ENCODE measurements at places on chromosomes 7 and 10. TPM values are rescaled to one million over a fixed set of nuclear protein-coding genes. Genes with fewer than 3 reads are reported as not detected.
A peak's percentile ranks its signal among the peaks of the same experiment; 100 is the strongest.

DNA sequence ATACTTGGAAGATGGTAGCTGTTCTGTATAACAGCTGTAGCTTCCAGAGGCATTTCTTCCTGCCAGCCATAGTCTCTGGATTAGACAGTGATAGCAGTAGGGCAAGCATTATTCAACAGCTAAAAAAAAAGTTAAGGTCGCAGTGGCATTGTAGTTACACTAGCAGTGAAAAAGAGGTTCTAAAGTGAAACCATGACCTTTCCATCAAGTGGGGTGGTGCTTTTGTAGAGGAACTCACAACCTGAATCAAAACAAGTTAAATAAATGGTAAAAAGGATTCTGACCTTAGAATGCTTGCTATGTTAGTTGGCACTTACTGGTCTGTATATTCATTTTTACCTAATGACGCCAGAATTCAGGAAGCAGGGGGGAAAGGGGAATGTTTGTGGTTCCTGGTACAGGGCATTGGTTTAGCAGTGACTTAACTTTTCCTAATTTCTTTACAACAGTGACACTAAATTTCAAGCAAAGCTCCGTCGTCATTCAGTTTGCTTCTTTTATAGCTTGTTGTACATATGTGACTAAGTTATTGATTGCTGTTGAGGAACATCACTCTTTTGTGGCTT lies 55.0 kb downstream of the GBF1 start:
- no peaks in the 10 kb centered on the region for H3K4me1 ChIP-seq
- H3K4me3 ChIP-seq, result no peak overlapping the region

Gene IGFBP1
- total RNA-seq, result not detected

Gene HERPUD2
- total RNA-seq, result 21.7 TPM

Gene CHST3
- total RNA-seq, result 12.8 TPM

Gene TMEM236
- total RNA-seq, result 1.8 TPM

Gene LOXL4
- total RNA-seq, result 10.3 TPM

DNA sequence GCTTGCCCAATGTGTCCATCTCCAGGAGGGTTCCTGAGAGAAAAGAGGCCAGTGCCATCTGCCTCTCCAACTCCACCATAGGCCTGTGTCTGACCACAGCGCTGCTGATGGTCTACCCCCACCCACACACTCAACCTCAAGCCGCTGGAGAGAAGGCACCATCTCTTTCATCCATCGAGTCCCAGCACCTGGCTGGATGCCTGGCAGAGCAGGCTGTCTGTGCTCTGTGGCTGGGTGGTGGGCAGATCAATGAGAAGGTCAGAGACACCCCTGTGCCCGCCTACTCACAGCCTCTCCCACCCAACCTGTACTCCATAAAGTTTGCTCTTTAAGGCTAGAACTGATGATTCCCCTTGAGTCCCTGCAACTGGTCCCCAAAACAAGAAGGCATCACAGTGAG lies 58.0 kb downstream of the CLRN3 start:
- no peak overlapping the region for H3K4me3 ChIP-seq
- H3K27me3 ChIP-seq, result no peaks in the 10 kb centered on the region
- no peaks in the 10 kb centered on the region for H3K4me1 ChIP-seq
- H3K36me3 ChIP-seq, result no peaks in the 10 kb centered on the region
- H3K27ac ChIP-seq, result no peak overlapping the region

GRCh38 chr7:45294559-45294958 lies 137.0 kb downstream of the RAMP3 start:
- H3K27ac ChIP-seq, result no peak overlapping the region
- DNase-seq, result no peak
- H3K4me1 ChIP-seq, result no peaks in the 10 kb centered on the region
- H3K27me3 ChIP-seq, result no peaks in the 10 kb centered on the region

Gene CALML3
- not detected for total RNA-seq

DNA sequence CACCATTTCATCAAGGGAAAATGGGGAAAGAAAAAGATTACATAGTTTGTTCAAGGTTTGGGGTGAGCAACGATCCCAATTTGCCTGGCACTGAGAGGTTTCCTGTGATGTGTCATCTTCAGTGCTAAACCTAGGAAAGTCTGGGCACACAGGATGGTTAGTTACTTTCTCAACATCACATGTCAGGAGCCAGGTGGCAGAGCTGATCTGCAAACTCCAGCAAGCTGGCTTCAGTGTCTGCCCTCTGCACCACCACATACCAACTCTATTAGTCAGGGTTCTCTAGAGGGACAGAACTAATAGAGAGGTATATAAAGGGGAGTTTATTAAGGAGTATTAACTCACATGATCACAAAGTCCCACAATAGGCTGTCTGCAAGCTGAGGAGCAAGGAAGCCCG lies 11.3 kb downstream of the ADAM12 start:
- no peak for DNase-seq
- no peak overlapping the region for H3K4me3 ChIP-seq
- H3K36me3 ChIP-seq, result no peaks in the 10 kb centered on the region
- no peak overlapping the region for H3K27ac ChIP-seq
- no peaks in the 10 kb centered on the region for H3K27me3 ChIP-seq

Gene CYP17A1
- not detected for total RNA-seq

Gene GPR146
- total RNA-seq, result 23.5 TPM

DNA sequence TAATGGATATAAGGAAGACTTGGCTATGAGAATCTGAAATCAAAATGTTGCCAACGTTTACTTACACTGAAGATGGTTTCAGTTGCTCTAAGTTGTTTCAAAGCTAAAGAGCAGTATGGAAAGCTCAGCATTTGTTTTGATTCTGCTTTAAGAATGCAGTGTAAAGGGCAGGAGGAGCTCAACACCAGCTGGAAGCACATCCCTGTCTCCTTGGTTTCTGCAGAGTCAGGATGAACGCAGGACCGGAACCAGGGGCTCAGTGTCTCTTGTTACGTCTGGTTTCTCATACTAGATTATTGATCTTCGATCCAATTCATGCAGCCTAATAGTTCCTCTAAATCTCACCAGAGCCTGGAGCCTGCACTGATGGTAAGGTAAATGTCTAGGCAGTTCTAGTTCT lies 24.1 kb downstream of the ZRANB1 start:
- H3K27me3 ChIP-seq, result no peaks in the 10 kb centered on the region
- H3K36me3 ChIP-seq, result no peaks in the 10 kb centered on the region

DNA sequence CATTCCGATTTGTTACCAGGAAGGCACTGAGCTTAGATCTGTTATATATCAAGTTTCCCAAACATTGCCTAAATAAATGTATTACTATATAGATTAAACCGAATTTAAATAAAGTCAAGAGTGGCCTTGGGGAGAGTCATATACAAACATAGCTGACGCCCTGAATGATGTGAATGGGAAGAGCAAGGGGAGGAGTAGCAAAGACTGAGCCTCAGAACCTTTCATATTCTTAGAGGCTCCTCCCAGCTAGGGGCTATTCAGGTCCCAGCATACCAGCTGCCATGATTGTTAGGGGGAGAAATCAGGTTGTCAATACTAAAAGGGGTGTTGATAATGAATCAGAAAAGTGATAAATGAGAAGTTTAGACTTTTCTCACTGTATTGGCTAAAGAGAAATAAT lies 64.7 kb upstream of the ITGB1 start:
- H3K36me3 ChIP-seq, result no peaks in the 10 kb centered on the region
- no peak overlapping the region for H3K4me3 ChIP-seq
- no peaks in the 10 kb centered on the region for H3K4me1 ChIP-seq
- DNase-seq, result no peak

DNA sequence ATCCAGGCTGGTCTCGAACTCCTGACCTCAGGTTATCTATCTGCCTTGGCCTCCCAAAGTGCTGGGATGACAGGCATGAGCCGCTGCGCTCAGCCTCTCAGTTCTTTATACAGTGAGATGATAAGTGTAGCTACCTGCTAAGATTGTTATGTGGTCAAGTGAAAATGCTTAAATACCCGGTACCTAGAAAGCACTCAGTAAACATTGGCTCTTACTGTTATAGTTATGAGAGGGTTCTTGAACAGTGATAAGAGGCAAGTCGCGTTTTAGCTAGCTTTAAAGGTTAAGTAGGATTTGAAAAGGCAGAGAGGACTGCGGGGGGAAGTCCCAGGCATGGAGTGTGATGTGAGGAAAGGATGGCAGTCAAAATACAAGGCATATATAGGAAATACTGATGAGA lies 4.5 kb downstream of the ZKSCAN1 start:
- H3K27me3 ChIP-seq, result no peaks in the 10 kb centered on the region
- H3K4me3 ChIP-seq, result no peak overlapping the region
- no peak for DNase-seq
- H3K27ac ChIP-seq, result no peak overlapping the region
- peaks cover 18% of the 10 kb centered on the region for H3K36me3 ChIP-seq

- DNase-seq, result no peak
- no peaks in the 10 kb centered on the region for H3K36me3 ChIP-seq
- H3K27me3 ChIP-seq, result no peaks in the 10 kb centered on the region
- H3K4me3 ChIP-seq, result no peak overlapping the region
Observed at GRCh38 chr7:46360811-46361210, 439.7 kb upstream of the IGFBP3 start.

Gene RBP4
- total RNA-seq, result 16.8 TPM

- H3K4me3 ChIP-seq, result no peak overlapping the region
- H3K4me1 ChIP-seq, result no peaks in the 10 kb centered on the region
- DNase-seq, result no peak
- H3K27ac ChIP-seq, result no peak overlapping the region
- H3K27me3 ChIP-seq, result no peaks in the 10 kb centered on the region
- H3K36me3 ChIP-seq, result no peaks in the 10 kb centered on the region
Observed at GRCh38 chr7:144771174-144771573, 64.7 kb downstream of the TPK1 start.

DNA sequence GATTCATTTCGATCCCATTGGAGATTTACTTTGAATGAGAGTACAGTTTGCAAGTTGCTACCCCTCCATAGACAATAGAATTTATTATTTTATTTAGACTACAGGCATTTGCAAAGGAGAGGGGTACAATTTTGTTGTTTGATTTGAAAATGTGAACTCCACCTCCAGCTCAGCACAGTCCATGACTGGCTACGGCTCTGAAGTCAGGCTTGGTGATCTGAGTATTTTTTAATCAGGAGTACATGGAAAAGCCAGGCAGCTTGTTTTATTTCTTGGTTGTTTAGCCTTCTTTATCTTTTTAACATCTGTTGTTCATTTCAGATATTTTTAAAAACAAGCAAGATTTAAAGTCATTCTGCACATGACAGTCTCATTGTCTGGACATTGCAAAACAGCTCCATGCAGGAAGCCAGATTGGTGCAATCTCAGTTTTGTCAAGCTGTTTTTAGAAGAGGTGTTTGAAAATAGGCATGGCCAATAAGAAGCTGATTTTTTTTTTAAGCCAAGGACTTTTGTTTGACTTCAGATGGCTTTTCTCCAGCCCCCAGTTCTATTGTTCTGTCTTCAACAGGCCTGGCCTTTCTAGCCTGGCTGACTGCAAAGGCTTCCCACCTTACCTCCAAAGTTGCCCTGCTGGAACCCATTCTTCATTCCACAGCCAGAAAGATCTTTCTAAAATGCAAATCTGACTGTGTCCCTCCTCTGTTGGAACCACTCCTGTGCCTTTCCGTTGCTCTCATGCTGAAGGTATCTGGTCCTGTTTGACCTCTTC lies 12.2 kb downstream of the PLXDC2 start:
- H3K4me3 ChIP-seq, result no peak overlapping the region
- H3K27ac ChIP-seq, result peak overlapping the region; percentile 60
- peaks cover 16% of the 10 kb centered on the region for H3K4me1 ChIP-seq
- H3K36me3 ChIP-seq, result no peaks in the 10 kb centered on the region
- no peaks in the 10 kb centered on the region for H3K27me3 ChIP-seq

DNA sequence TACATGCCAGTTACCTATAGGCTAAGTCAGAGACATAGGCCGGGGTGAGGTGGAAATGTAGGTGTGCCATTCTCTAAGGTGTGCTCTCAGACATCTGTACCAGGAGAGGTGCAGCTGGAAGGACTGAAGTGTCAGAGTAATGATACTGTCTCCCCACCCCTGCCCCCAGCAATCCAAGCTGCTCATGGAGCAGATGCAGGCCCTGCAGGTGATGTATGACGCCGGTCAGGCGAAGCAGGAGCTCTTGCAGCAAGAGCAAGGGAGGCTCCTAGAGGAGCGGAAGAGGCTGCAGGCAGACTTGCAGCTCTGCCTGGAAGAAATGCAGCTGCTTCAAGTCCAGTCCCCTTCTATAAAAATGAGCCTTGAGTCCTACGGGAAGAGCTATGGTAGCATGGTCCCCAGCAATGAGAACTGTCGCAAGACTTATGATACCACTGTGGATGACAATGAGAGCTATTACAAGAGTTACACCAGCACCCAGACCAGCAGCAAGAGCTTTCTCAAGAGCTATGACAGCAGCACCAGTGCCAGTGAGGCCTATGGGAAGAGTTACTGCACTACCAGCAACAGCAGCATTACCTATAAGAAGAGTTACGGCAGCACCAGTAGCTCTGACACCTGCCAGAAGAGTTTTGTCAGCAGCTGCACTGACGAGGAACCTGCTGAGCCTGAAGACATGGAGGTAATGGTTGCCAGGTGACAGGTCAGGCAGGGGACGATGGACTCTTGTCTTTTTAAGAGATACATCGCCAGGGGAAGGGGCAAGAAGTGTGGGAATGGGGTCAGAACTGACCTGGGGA lies 18.4 kb upstream of the FLNC start:
- no peak for DNase-seq
- H3K36me3 ChIP-seq, result no peaks in the 10 kb centered on the region
- no peak overlapping the region for H3K27ac ChIP-seq
- no peaks in the 10 kb centered on the region for H3K27me3 ChIP-seq
- no peak overlapping the region for H3K4me3 ChIP-seq
- H3K4me1 ChIP-seq, result no peaks in the 10 kb centered on the region

Gene RADIL
- 5.6 TPM for total RNA-seq

DNA sequence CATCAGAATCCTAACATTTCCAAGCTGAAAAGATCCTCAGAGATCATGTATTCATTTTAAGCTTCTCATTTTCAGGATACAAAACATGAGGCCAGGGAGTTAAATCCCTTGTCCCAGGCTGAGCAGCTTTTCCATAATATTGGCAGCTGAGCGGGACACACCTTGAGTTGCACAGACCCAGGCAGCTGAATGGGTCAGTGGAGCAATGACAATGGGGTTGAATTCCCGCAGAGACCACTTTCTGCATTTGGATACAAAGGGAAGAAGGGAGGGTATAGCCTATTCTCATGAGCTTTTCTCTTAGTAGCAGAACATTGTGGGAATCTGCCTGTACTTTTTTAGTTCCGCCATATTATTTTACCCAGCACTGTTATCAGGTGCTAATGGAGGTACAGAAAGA lies 49.5 kb downstream of the PRR15 start:
- H3K27ac ChIP-seq, result no peak overlapping the region
- H3K27me3 ChIP-seq, result no peaks in the 10 kb centered on the region
- H3K4me3 ChIP-seq, result no peak overlapping the region
- H3K36me3 ChIP-seq, result no peaks in the 10 kb centered on the region
- no peaks in the 10 kb centered on the region for H3K4me1 ChIP-seq

GRCh38 chr10:116960066-116960776 lies 44.8 kb downstream of the SHTN1 start:
- H3K4me3 ChIP-seq, result no peak overlapping the region
- DNase-seq, result no peak
- no peak overlapping the region for H3K27ac ChIP-seq
- H3K4me1 ChIP-seq, result no peaks in the 10 kb centered on the region
- H3K36me3 ChIP-seq, result no peaks in the 10 kb centered on the region
- no peaks in the 10 kb centered on the region for H3K27me3 ChIP-seq

- no peaks in the 10 kb centered on the region for H3K27me3 ChIP-seq
- DNase-seq, result no peak
- H3K27ac ChIP-seq, result no peak overlapping the region
- no peak overlapping the region for H3K4me3 ChIP-seq
- peaks cover 5% of the 10 kb centered on the region for H3K36me3 ChIP-seq
Observed at GRCh38 chr7:151572136-151572535, 52.4 kb upstream of the RHEB start.

Gene C10orf143
- 2.7 TPM for total RNA-seq
